ENCODE measurements at places on chromosomes 4 and X.
A peak's percentile ranks its signal among the peaks of the same experiment; 100 is the strongest.

GRCh38 chr4:155367608-155368007 lies 9.2 kb downstream of the MAP9 start:
- no peak for DNase-seq

DNA sequence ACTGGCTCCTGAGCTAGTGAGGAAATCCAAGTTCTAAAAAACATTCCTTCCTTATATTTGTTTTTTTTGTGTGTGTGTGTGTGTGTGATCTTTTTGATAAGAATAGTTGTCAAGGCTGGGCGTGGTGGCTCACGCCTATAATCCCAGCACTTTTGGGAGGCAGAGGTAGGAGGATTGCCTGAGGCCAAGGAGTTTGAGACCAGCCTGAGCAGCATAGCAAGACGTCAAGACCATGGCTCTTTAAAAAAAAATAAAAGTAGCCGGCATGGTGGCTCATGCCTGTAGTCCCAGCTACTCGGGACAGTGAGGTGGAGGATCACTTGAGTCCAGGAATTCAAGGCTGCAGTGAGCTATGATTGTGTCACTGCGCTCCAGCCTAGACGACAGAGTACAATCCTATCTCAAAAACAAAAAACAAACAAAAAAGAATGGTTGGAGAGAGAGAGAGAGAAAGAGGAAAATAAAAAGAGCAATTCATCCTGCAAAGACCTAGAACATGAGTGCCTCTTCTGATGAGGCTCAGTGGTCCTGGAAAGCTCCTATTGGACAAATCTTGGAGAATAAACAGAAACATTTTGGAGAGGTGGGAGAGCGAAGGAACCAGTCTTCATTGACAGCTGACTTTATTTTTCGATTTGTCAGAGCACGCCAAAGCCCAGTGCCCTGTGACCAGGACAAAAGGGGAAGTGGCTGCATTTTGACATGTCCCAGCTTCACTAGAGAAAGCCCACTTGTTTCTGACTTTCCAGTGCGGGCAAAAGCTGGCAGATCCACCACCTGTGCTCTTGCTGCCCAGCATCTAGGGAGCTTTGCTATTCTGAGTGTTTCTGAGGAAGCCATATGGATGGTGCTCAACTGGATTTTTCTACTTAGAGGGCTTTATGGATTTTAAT lies 244.7 kb downstream of the PALLD start:
- no peak for DNase-seq

DNA sequence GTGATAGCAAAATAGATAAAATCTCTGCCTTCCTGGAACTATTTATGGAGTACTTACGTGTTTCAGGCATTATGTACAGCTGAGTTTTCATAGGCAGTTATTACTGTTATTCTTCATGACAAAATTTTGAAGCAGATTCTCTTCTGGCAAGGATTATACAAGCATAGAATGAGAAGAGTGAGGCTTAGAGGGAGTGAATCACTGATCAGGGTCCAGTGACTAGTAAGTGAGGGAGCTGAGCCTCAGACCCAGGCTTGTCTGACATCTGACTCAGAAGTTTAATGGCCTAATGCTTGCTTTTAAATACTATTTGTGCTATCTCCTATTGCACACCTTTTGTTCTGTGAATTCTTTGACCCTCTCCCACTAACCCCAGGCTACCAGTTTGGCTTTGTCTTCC lies 110.6 kb downstream of the DTHD1 start:
- DNase-seq: no peak

GRCh38 chrX:63128509-63128908 lies 222.6 kb downstream of the SPIN4 start:
- DNase-seq: peak; percentile 2

GRCh38 chrX:113741744-113742143 lies 842.1 kb upstream of the HTR2C start:
- DNase-seq: no peak

DNA sequence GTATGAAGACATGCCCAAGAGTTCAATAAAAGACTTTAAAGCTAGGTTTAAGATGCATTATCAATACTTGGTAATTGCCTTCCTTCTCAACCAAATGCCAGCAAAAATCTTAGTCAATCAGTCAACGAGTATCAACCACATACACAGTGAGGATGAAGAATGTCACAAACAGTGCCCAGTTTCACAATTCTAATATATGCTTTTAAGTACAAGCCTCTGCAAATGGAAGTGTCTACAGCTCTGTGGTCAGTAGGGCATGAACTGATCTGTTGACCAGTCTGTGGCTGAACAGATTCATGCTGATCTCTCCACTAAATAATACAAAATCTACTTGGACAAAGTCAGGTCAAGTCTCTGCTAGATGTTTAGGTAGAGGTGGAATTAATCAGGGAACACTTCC lies 27.9 kb downstream of the PPARGC1A start:
- DNase-seq: no peak

DNA sequence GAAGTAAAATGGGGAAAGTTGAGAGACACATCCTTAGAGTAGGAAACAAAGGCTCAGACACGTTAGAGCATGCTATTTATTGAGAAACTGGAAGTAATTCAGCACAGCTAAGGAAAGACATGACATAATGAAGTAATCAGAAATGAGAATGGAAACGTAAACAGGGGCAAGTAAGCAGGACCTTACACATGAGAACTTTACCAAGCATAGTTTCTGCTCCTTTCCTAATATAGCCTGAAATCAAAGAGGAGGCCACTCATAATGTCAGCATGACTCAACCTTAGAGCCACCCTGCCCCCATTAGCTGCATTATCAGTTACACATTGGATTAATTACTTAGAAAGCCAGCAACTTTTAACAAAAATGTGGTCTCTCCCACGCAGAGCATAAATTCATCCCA lies 558.3 kb upstream of the GRIA3 start:
- no peak for DNase-seq

DNA sequence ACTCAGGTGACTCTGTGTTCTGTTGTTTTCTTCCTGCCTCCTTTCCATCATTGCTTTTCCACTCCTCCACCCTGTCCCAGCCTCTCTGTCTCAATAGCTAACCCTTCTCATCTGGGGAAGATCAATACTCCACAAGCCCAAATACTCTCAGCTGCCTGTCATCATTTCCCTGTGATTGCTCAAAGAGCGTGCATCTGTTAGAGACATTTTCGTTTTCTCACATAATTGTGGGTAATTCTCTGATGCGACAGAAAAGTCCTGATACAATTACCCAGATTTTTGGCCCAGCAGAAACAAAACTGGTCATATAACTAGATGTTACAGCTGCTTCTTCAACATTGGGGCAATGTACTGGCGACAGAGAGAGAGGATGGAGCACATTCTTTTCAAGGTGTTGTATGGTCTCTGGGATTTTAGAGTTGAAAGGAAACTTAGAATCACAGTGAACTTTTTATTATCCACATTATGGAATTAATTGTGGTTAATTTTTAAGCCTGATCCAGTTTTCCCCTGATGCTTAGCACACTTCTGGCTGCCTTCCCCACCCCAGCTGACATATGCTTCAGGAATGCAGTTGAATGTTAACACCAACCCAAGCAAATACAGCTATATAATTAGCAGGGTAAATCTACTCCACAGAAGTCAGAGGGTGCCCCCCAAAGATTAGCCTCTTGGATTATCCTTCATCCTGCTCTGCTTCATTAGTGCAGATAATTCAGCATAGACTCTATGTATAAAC lies 171.4 kb upstream of the ANXA3 start:
- DNase-seq: no peak

- DNase-seq: no peak
Observed at GRCh38 chrX:35023683-35024082, 81.1 kb downstream of the FAM47B start.

DNA sequence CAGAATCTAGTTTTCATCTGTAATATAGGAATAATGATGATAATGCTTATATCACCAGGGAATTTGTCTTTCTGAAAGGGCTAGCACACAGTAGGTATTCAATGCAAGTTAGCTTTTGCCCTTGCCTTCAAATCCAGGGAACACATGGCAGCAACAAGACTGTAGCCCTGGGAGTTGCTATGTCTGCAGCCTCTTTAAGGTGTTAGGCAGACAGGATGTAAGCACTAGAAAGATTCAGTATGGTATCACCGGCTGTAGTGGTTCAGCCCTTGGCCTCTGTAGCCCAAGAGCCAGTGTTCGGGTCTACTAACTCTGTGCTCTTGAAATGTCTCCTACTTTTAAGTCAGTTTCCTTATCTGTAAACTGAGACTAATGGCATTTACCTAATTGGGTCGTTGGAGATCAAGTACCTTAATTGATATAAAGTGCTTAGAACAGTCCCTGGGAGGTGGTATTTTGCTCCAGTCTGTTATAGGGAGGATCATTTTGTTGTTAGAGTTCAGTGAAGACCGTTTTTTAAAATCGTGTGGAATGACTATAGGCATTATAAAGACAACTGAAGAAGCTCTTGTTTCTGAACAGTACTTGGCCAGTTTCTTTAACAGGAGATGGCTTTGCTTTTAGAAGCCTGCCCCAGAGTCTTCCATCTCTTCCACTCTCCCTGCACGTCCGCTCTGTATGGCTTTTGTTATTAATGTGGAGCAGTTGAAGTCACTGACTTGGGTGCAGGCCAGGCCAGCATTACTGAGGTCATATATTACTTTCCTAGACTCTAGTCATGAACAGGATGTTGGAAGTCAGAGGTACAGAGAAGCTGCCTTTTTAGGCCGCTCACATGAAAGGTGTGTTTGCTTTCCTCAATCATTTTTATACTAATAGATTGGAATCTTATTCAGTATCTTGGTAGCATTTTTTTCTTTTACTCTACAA lies 44.8 kb downstream of the GAB1 start:
- no peak for DNase-seq

GRCh38 chr4:20176881-20177280 lies 74.8 kb upstream of the SLIT2 start:
- DNase-seq: no peak

- DNase-seq: no peak
Observed at GRCh38 chr4:26884026-26884425, 23.4 kb downstream of the STIM2 start.

DNA sequence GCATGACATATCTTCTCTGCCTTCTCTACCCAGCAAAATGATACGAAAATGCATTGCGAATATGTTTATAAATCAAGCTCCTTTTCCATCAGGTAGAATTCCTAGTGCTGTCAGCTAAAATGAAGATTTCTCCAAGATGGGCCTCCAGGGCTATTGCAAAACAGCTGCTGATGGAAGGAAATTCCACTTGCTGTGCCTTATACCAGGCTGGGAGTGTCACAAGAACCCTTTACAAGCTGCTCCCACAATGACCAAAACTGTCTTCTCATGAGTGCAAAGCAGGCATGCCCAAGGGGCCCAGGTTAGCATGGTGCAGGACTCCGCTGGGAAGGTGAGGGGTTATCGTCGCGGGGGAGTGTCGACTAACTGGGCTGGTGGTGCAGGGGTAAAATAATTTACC lies 8.7 kb downstream of the HNRNPH2 start:
- no peak for DNase-seq

DNA sequence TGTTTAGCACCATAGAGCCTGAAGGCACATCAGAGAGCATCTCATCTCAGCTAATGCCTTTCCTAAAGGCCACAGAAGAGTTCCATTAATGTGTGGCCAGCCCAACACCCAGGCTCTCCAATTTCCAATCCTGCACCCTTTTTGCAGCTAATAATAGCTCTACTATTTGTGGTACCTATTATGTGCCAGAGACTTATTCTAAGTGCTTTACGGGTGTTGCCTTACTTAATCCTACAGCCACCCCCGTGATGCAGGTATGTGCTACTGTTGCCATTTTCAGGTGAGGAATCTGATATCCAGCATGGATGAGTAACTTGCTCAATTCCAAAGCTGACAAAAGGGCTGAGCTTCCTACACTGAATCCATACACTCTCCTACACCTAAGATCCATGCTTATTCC lies 217.6 kb upstream of the GALNT7 start:
- DNase-seq: no peak

- no peak for DNase-seq
Observed at GRCh38 chr4:172543249-172543648, 625.4 kb upstream of the GALNT7 start.

GRCh38 chrX:96183843-96184242 lies 500.8 kb upstream of the DIAPH2 start:
- no peak for DNase-seq

DNA sequence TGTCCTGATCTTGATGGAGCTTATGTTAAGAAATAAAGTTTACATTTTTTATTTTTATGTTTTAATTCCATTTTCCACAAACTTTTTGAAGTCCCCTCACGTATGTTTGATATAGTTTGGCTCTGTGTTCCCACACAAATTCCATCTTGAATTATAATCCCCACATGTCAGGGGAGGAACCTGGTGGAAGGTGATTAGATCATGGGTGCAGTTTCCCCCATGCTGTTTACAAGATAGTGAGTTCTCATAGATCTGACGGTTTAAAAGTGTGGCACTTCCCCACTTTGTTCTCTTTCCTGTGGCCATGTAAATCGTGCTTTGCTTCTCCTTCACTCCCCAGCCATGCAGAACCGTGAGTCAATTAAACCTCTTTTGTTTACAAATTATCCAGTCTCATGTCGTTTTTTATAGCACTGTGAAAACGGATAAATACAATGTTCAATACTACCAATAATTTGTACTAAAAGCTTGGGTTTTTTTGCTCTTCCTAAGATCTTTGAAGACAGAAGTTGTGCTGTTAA lies 89.8 kb downstream of the PAPSS1 start:
- DNase-seq: no peak

Data from stimulated activated CD8-positive, alpha-beta memory T cell treated with anti-CD3 and anti-CD28 coated beads, Interleukin-2, amount 100 ng/mL, for 48 hours (primary cell).